Large intestine (tissue), 12 donors: ENCODE measurements at places on chromosomes 2 and 18.

GRCh38 chr2:241314226-241315092 is 1.0 kb downstream of the HDLBP start:
- no peak for DNase-seq

DNA sequence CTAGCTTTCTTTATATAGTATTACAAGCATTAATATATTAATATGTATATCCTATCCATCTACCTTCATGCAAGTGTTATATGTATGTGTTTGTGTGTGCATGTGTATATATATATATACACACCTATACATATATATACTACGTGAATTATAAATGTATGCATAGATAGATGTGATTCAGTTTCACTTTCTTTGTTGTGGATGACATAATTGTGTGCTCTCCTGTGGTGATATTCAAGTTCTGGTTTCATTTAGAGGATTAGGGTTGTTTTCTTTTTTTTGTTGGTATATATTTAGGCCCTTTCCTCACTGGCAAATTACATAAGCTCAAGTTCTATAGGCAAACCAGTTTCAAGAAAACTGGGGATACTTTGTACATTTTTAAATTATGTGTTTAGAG is 225.7 kb upstream of the FANCL start:
- DNase-seq: no peak

DNA sequence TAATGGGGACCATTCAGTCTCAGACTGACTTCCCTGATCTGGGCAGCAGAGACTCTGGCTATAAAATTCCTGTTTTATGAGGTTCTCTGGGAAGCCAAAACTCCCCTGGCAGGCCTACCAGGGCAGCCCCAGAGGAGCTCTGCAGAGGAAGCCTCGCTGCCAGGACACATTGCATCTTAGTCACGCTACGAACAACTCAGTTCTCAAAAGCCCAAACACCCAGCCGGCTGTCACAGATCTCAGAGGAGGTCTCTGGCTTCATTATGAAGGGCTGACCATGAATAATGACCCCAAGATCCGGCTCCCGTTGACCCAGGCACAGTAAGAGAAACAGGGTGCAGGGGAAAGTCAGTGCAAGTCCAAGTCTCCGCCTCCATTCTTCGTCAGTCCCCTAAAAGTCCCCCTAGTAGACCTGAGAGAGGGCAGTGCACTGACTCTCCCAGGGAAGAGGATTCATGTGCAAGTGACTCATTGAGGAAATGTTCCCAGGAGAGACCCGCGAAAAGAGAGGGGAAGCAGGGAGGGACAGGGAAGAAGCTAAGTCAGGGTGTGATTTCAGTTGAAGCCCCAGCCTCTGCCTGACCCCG is 212.3 kb downstream of the CYP26B1 start:
- DNase-seq: no peak

GRCh38 chr2:195664528-195664927 is 7.5 kb downstream of the SLC39A10 start:
- no peak for DNase-seq

DNA sequence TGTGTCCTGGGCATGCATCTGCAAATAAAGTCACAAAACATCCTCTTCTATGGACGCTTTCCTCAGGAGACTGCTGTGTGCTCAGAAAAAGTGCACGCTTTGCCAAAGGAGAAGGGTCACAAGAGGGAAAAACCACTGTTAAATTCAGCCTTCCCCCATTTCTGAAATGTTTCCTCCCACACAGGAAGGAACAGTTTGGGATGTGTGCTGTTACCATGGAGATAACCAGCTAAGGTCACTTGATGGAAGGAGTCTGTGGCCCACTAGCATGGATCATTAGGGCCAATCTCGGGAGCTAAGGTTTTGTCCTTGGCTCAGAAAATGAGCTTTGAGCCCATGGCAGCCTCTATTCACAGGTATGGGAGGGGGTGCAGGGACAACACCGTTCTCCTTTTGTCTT is 5.6 kb downstream of the KCNE4 start:
- no peak for DNase-seq

DNA sequence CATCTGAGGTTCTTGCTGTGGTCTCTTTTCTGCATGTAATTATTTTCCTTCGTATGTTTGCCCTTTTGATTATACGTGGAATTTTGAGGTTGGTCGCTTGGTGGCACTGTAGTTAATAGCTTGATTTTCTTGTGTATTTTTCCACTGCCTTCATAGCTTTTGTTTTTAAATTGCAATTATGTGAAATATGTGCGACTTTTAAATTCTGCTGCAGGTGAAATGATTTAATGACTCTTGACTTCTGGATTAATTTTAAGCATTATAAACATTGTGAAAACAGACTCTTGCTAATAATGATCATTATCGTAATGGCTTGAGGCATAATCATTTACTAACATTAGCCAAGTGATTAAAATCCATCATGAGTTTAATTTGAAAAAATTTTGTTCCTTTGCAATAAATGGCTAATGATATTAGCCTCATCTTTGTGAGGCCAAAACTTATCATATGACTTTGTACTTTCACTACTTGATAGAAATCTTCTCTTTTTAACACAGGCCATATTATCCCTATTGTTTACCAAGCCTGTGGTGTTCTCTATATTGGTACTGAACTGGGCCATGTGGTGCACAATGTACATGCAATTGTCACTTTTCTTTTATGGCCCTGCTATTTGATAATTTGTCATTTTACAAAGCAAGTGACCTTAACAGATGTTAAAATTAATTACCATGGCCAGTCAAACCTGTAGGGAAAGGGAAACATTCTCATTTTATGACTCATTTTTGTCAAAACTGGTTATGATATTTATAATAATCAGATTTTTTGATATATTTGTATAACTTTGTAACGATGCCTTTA is 62.8 kb upstream of the NEUROD1 start:
- peak; percentile 50 for DNase-seq

DNA sequence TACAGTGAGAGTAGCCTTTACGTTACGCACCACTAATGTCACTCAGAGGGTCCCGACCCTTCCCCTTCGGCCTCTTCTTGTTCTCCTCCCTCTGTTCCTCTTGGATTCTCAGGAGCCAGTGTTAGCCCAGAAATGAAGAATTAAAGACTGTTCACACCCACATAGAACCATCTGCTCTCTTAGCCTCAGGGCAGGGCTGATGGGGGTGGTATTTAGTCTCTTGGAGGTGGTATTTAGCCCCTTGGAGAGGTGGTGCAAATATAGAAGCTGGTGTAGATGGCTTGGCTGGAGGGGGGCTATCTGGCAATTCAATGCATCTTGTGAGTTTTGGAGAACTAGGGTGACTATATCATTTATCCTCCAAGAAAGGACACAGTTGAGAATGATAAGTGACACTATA is 286.5 kb downstream of the PRKCE start:
- DNase-seq: no peak

- no peak for DNase-seq
Observed at GRCh38 chr2:146037334-146037870, 1517.5 kb upstream of the ZEB2 start.

DNA sequence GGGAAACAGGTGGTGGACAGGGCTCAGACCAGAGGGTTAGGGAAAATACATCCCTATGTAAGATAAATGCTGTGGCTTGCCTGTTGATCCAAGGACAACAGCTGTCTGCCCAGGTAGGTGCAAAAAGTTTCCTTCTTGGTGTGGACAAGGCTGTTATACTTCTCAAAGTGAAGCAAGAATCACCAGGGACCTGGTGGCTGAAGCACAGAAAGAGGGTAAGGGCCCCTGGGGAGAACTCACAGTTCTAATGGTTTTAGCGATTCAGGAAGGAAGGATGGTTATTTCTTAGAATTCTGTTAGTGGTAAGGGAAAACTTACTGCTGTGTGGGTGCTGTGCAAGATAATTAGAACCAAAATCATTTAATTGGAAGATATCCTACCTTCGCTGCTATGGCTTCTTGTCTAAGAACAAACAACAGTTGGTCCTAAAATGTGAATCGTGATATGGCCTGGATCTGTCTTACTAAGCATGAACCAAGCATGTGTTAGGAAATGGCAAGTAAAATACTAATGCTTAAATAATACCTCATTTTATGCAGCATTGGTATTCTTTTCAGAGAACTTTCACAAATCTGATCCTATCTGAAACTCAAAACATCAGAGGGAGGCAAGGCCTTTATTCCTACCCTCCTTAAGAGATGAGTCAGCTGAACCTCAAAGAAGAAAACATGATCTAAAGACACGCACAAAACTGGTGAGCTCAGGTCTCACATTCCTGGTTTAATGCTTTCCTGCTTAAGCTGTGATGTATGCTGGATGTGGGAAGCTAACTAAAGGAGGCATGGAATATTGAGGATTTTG is 159.2 kb upstream of the THUMPD2 start:
- DNase-seq: no peak

- DNase-seq: peak; percentile 5
Observed at GRCh38 chr2:96551605-96552314, 15.2 kb downstream of the ARID5A start.

- no peak for DNase-seq
Observed at GRCh38 chr18:29501952-29502351, 1325.0 kb upstream of the CDH2 start.

GRCh38 chr2:42340045-42340937 is 20.7 kb downstream of the COX7A2L start:
- DNase-seq: no peak

GRCh38 chr2:14621906-14622549 is 10.5 kb upstream of the LRATD1 start:
- peak; percentile 86 for DNase-seq

- DNase-seq: no peak
Observed at GRCh38 chr2:75799859-75800258, 89.1 kb upstream of the GCFC2 start.

DNA sequence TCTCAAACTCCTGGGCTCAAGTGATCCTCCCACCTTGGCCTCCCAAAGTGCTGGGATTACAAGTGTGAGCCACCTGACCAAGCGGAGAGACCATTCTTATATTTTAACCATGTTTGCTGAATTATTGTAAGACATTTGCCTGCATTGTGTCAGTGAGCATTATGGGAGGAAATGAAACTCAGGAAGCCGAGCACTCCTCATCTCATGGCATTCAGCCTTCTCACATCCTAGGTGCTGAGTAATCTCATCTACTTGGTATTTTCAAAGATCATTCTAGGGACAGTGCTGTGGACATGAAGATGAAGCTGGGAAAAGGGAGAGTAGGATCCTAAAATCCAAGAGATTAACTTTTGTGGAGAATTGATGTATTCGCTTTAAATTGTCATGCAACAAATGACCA is 66.1 kb downstream of the NAPG start:
- DNase-seq: no peak

DNA sequence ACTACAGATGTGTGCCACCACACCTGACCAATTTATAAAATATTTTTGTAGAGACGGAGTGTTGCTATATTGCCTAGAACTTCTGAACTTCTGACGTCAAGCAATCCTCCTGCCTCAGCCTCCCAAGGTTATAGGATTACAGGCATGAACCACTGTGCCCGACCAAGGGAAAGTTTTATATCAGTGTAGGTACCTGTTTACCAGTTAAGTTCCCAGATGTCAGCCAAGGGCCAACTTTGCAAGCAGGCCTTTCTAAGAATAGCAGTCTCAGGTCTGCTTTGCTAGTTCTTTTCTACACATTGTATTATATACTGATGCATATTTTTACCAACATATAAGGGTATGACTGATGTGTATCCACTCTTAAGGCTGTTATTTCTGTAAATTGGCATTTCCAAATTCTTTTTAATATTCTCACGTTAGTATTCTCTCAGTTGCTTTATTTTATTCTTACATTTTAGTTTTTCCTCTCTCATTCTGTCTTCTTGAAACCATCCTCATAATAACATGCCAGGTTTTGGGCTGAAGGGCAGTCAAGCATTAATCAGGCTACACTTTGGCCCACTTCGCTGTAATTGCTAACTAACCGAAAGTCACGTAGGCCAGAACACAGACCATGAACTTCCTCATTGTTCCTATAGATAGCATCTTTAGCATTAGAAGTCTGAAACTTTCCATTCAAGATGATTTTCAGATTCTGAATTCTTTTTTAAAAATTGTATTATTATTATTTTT is 25.0 kb upstream of the CXXC1 start:
- DNase-seq: no peak

DNA sequence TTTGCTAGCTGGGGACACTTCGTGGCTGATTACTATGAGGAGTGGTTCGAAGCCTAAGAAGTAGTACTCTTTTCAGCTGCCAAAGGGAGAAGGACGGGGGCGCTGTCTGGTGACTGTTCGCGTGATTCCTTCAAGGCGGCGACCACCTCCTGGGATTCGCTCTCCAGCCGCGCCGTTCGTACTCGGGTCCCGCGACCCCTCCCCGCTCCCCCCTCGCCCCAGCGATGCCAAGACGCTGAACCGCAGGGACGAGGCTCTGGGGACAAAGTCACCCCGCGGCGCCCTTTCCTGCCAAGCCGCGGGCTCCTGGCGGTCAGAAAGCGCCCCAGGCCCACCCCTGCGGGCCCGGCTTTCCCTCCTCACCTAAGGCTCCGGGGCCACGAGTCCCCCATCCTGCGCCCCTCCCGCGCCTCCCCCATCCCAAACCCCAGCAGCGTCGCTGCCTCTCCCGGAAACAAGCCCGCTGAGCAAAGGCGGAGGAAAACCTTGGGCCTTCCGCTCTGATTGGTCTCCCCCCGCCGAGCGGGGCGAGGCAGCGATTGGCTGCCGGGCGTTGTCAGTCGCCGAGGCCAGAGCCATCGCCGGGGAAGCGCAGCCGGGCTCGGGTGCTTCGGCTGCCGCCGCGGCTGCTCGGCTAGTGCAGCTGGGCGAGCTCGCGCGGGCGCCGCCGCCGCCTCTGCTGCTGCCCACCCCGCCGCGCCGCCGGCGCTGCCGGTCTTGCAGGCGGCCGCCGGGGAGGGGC is 404.3 kb downstream of the XIRP2 start:
- DNase-seq: peak; percentile 90

DNA sequence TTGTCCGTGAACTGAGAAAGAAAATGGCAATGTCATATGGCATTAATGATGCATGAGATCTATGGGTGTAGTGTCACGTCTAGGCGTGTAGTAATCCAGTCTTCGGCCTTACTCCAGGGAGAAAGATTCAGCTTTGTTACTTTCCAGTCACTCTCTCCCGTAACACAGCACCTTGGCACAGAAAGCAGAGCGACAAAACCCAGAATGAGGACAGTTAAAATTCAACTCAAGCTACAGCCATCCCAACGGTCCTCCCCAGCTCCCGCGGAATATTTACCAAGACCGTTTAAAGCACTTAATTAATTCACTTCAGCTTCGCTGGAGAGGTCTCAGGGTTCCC is 797 bp upstream of the CRIM1 start:
- DNase-seq: no peak

DNA sequence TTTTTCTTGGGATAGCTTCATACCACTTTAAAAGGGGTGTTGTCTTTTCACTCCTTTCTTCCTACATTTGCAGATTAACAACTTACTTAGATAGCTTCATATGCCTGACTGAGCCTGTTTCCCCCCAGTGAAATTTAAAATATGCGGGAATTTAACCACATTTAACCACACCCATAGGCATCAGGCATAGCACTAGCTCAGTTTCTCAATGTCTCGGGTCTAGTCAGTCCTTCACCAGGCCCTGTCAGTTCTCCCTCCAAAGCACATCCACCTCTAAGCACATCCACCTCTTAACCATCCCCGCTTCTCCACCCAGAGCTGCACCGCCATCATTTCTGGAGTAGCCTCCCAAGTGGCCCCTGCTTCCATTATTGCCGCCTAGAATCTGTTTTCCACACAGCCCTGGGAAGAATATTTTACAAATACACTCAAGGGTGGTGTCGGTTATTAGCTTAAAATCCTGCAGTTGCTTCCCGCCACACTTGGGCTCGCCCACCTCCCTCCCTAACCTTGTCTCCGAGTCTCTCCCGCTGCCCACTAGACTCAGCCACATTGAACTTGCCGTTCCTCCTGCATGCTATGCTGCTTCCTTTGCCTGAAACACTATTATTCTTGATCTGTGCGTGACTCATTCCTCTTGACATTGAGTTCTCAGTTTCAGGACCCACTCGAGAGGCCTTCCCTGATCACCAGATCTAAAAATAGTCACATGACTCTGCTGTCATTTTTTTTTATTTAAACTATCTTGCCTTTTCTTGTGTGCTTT is 68.3 kb downstream of the SPTBN1 start:
- DNase-seq: no peak
